Activated T-cell treated with anti-CD3 and anti-CD28 coated beads, Interleukin-2, amount 50 U/mL, for 72 hours (primary cell): ENCODE measurements at places on chromosomes 6 and 20. TPM values are rescaled to one million over a fixed set of nuclear protein-coding genes. Genes with fewer than 3 reads are reported as not detected.

- H3K36me3 ChIP-seq = no peaks in the 10 kb centered on the region
- DNase-seq = no peak
- no peak overlapping the region for H3K4me3 ChIP-seq
- H3K4me1 ChIP-seq = peaks cover 5% of the 10 kb centered on the region
- H3K27ac ChIP-seq = no peak overlapping the region
- peaks cover 49% of the 10 kb centered on the region for H3K27me3 ChIP-seq
Observed at GRCh38 chr20:62486484-62486883, 10.7 kb upstream of the GATA5 start.

- no peaks in the 10 kb centered on the region for H3K27me3 ChIP-seq
- DNase-seq = peak; percentile 61
- H3K4me1 ChIP-seq = peaks cover 71% of the 10 kb centered on the region
- H3K36me3 ChIP-seq = peaks cover 11% of the 10 kb centered on the region
- H3K4me3 ChIP-seq = peak overlapping the region; percentile 96
- peak overlapping the region; percentile 97 for H3K27ac ChIP-seq
Observed at GRCh38 chr6:159788753-159789376, 537 bp downstream of the TCP1 start.

GRCh38 chr6:17672064-17672718, 34.5 kb downstream of the NUP153 start:
- DNase-seq = no peak
- peaks cover 25% of the 10 kb centered on the region for H3K4me1 ChIP-seq
- no peak overlapping the region for H3K4me3 ChIP-seq
- no peak overlapping the region for H3K27ac ChIP-seq
- H3K27me3 ChIP-seq = no peaks in the 10 kb centered on the region
- peaks cover 51% of the 10 kb centered on the region for H3K36me3 ChIP-seq

DNA sequence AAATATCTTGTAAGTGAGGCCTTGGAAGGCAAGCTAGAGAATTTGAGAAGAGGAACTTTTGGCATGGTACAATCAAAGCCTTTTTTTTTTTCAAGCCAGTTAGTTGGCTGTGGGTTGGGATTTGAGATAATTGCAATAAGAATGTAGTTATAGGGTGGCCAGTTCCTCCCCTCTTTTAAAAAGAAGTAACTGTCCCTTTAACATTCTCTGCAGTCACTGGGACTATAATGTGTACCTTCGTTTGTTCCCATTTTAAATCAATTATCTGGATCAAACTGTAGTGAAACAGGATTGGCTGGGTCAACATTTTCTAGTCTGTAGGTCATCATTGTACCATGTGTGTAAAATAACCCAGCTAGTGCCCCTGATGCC, 212.3 kb upstream of the LAMP5 start:
- DNase-seq = no peak
- no peak overlapping the region for H3K4me3 ChIP-seq
- no peaks in the 10 kb centered on the region for H3K4me1 ChIP-seq

GRCh38 chr6:160929361-160929760, 62.2 kb upstream of the MAP3K4 start:
- no peaks in the 10 kb centered on the region for H3K36me3 ChIP-seq
- H3K27ac ChIP-seq = no peak overlapping the region
- H3K4me1 ChIP-seq = peaks cover 6% of the 10 kb centered on the region
- DNase-seq = no peak
- no peak overlapping the region for H3K4me3 ChIP-seq

GRCh38 chr20:40778894-40779496, 90.0 kb upstream of the MAFB start:
- H3K4me3 ChIP-seq = no peak overlapping the region
- no peak overlapping the region for H3K27ac ChIP-seq
- no peak for DNase-seq
- no peaks in the 10 kb centered on the region for H3K36me3 ChIP-seq
- no peaks in the 10 kb centered on the region for H3K4me1 ChIP-seq

- H3K27me3 ChIP-seq = no peaks in the 10 kb centered on the region
- H3K4me3 ChIP-seq = no peak overlapping the region
- H3K27ac ChIP-seq = no peak overlapping the region
- H3K36me3 ChIP-seq = no peaks in the 10 kb centered on the region
Observed at GRCh38 chr6:167946007-167946406, 51.5 kb upstream of the KIF25 start.

- DNase-seq = no peak
- no peak overlapping the region for H3K27ac ChIP-seq
- H3K27me3 ChIP-seq = no peaks in the 10 kb centered on the region
- H3K4me3 ChIP-seq = no peak overlapping the region
Observed at GRCh38 chr6:98107801-98108200, 726.6 kb upstream of the POU3F2 start.

GRCh38 chr6:72048080-72048479, 161.7 kb downstream of the RIMS1 start:
- H3K4me3 ChIP-seq = no peak overlapping the region
- no peaks in the 10 kb centered on the region for H3K36me3 ChIP-seq
- no peaks in the 10 kb centered on the region for H3K4me1 ChIP-seq
- H3K27ac ChIP-seq = no peak overlapping the region
- H3K27me3 ChIP-seq = no peaks in the 10 kb centered on the region

GRCh38 chr6:126803769-126804168, 314.7 kb upstream of the RSPO3 start:
- no peak overlapping the region for H3K27ac ChIP-seq
- peaks cover 7% of the 10 kb centered on the region for H3K27me3 ChIP-seq
- H3K4me3 ChIP-seq = no peak overlapping the region
- DNase-seq = no peak
- H3K4me1 ChIP-seq = no peaks in the 10 kb centered on the region
- H3K36me3 ChIP-seq = no peaks in the 10 kb centered on the region

GRCh38 chr6:86331919-86332318, 605.4 kb upstream of the HTR1E start:
- DNase-seq = no peak
- no peak overlapping the region for H3K27ac ChIP-seq
- no peaks in the 10 kb centered on the region for H3K27me3 ChIP-seq
- H3K4me1 ChIP-seq = no peaks in the 10 kb centered on the region
- no peak overlapping the region for H3K4me3 ChIP-seq
- no peaks in the 10 kb centered on the region for H3K36me3 ChIP-seq

GRCh38 chr6:33333666-33334065, 16.1 kb upstream of the ZBTB22 start:
- H3K27ac ChIP-seq = no peak overlapping the region
- no peak overlapping the region for H3K4me3 ChIP-seq
- H3K27me3 ChIP-seq = no peaks in the 10 kb centered on the region
- no peaks in the 10 kb centered on the region for H3K36me3 ChIP-seq

DNA sequence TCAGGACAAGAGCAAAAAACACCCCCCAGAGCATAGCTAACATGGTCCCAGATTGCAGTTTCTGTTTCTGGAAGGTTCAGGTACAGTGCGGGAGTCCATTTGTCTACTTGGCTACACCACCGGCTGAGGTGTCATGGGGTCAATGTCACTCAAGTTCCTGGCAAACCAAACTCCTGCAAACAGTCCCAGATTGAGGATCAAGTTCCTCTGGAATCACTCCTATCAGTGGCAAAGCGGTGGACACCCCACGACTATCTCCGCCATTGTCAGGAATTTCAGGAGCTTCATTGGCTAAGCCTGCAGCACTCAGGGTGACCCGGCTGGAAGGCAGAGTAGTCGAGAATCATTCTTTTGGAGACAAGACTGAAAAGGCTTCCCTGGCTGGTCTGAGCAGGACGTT, 41.8 kb downstream of the SLC22A1 start:
- no peaks in the 10 kb centered on the region for H3K27me3 ChIP-seq
- no peak for DNase-seq
- H3K36me3 ChIP-seq = no peaks in the 10 kb centered on the region
- no peak overlapping the region for H3K27ac ChIP-seq

DNA sequence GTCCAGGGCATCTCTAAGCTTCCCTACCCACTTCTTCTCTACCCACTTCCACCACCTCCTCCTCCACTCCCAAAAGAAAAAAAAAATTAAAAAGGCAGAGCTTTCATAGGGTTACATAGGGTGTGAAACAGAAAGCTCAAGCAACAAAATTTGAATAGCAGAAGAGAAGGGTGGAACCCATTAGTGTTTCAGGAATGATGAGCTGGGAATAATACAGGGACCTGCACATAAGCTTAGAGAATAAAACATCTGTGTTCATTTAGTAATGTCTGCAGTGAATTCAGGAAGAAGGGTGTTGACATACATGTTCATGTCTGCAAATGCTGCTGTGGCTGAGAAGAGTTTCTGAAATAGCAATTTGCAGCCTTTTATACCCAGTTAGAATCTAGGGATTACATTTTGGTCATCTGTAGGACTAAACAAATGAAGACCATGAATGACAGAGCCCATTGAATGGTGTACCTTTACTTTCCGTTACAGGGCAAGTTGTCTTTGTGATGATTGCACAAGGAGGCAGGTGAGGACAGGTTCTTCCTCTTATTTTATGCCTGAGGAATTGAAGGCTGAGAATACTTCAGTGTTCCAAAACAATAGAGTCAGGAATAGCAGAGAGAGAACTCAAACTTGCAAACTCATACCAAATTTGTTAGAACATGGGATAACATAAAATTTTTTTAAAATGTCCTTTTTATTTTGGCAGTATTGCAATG, 975.1 kb downstream of the TFAP2A start:
- H3K27ac ChIP-seq = no peak overlapping the region
- H3K4me1 ChIP-seq = no peaks in the 10 kb centered on the region
- no peaks in the 10 kb centered on the region for H3K27me3 ChIP-seq
- H3K4me3 ChIP-seq = no peak overlapping the region
- DNase-seq = no peak

DNA sequence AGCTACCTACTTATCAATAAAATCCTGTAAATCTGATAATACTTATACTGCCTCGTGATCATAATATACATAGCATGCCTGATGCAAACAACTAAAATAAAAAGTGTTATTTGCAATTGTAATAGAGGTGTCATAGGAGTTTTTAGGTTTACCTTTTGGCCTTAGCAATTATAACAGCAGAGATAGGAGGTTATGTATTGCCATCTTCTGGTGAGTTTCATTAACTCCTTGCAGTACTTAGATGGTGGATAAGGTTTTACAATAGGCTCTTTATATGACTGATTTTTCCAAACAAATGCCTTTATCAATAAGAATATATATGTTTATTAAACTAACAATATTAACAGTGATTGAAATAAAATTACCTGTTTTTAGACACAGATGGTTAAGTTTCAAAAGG, 27.8 kb upstream of the MYCT1 start:
- DNase-seq = no peak
- H3K27ac ChIP-seq = no peak overlapping the region
- H3K27me3 ChIP-seq = no peaks in the 10 kb centered on the region
- no peak overlapping the region for H3K4me3 ChIP-seq
- no peaks in the 10 kb centered on the region for H3K36me3 ChIP-seq

GRCh38 chr20:16803965-16804792, 56.0 kb downstream of the OTOR start:
- H3K36me3 ChIP-seq = no peaks in the 10 kb centered on the region
- no peaks in the 10 kb centered on the region for H3K4me1 ChIP-seq
- no peak overlapping the region for H3K27ac ChIP-seq

DNA sequence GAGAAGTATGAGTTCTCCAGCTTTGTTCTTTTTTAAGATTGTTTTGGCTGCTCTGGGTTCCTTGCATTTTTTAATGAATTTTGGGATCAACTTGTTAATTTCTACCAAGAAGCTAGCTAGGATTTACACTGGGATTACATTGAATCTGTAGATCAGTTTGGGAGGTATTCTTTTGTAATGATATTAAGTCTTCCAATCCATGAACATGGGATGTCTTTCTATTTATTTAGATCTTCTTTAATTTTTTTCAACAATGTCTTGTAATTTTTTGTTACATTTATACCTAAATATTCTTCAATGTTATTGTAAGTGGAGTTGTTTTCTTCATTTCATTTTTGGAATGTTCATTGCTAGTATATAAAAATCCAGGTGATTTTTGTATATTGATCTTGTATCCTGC, 12.5 kb downstream of the PRIM2 start:
- H3K36me3 ChIP-seq = peaks cover 35% of the 10 kb centered on the region
- H3K4me3 ChIP-seq = no peak overlapping the region
- DNase-seq = no peak

DNA sequence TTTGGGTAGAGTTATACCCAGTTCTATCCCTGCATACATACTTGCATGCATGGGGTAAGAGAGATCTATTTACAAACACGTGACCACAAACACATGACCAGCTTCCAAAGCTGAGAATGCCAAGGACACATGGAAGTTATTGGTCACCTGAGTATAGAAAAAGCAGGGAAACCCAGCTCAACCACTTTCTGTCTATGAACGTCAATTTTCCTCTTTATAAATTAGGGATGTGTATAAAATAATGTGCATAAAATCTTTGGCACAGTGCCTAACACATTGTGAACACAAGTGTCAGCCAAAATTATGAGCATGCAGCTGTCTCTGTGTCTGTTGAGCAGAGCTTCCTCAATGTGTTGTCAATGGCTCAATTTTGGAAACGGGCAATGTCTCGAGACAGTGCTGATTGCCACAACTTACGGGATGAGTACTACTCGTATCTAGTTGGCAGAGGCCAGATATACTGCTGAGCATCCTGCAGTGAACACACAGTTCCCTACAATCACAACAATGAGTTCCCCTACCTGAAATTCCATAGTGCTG, 44.9 kb downstream of the TPD52L1 start:
- H3K36me3 ChIP-seq = no peaks in the 10 kb centered on the region
- DNase-seq = no peak
- H3K4me1 ChIP-seq = no peaks in the 10 kb centered on the region
- no peak overlapping the region for H3K27ac ChIP-seq
- H3K27me3 ChIP-seq = peaks cover 11% of the 10 kb centered on the region
- no peak overlapping the region for H3K4me3 ChIP-seq

GRCh38 chr20:35821807-35822242, 50.0 kb downstream of the PHF20 start:
- H3K4me1 ChIP-seq = peaks cover 37% of the 10 kb centered on the region
- peaks cover 9% of the 10 kb centered on the region for H3K36me3 ChIP-seq
- no peaks in the 10 kb centered on the region for H3K27me3 ChIP-seq
- peak overlapping the region; percentile 25 for H3K27ac ChIP-seq
- H3K4me3 ChIP-seq = no peak overlapping the region
- DNase-seq = no peak

GRCh38 chr6:52546678-52547077, 30.2 kb downstream of the TRAM2 start:
- no peak overlapping the region for H3K27ac ChIP-seq
- DNase-seq = no peak
- no peaks in the 10 kb centered on the region for H3K27me3 ChIP-seq
- peaks cover 17% of the 10 kb centered on the region for H3K4me1 ChIP-seq
- no peak overlapping the region for H3K4me3 ChIP-seq
- no peaks in the 10 kb centered on the region for H3K36me3 ChIP-seq

The ENPP4 gene
- total RNA-seq = 6.9 TPM

The TAB2 gene
- 125 TPM for total RNA-seq

The OR2B6 gene
- total RNA-seq = 0.43 TPM

The PRR18 gene
- 0.07 TPM for total RNA-seq

The DNMT3B gene
- total RNA-seq = 3.2 TPM

The TINAG gene
- not detected for total RNA-seq

The NMBR gene
- not detected for total RNA-seq

The ADGB gene
- total RNA-seq = not detected

The OXT gene
- total RNA-seq = 1.8 TPM

The C6orf15 gene
- total RNA-seq = not detected

The TTI1 gene
- total RNA-seq = 26.6 TPM

The CABLES2 gene
- 7.1 TPM for total RNA-seq
